Activated T-cell treated with anti-CD3 and anti-CD28 coated beads for 1 hour (primary cell): ENCODE measurements at places on chromosomes 5 and 9.

GRCh38 chr9:114400219-114400618 is 12.4 kb upstream of the AKNA start:
- DNase-seq = no peak

GRCh38 chr5:16791904-16792597 is 144.0 kb downstream of the MYO10 start:
- DNase-seq = no peak

GRCh38 chr5:131976414-131977211 is 31.1 kb upstream of the MEIKIN start:
- DNase-seq = no peak

GRCh38 chr5:10452768-10453331 is 11.2 kb downstream of the ROPN1L start:
- DNase-seq = no peak

DNA sequence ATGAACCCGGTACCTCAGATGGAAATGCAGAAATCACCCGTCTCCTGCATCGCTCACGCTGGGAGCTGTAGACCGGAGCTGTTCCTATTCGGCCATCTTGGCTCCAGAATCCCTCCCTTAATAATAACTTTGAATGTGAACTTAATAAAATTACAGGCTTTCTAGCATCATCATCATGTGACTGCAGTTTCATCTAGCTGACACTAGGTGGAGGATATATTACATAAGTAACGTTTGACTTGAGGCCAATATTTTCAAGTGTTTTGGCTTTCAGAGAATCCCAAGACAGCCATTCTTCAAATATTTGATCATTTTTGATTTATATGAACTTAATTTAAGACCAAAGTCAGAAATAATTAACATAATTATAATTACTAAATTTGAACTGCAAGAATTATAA is 474.9 kb upstream of the CDH10 start:
- no peak for DNase-seq

DNA sequence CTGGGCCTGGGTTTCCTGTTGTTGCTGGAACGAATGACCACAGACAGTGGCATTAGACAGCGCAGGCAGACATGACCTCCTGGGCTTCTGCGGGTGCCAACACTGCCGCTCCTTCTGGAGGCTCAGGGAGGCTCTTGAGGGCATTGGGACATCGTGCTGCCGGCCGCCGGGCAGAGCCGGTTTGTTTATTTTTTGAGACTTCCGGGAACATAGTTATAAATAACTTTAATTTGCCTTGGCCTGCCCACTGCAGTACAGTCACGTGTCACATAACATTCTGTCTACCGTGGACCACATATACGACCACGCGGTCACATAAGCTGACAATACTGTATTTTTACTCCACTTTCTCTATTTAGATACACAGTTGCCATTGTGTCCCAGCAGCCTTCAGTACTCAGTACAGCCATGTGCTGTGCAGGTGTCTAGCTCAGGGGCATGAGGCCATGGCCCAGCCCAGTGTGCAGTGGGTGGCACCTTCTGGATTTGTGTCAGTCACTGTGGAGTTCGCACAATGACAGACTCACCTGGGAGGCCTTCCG is 8.2 kb upstream of the TOR4A start:
- no peak for DNase-seq

DNA sequence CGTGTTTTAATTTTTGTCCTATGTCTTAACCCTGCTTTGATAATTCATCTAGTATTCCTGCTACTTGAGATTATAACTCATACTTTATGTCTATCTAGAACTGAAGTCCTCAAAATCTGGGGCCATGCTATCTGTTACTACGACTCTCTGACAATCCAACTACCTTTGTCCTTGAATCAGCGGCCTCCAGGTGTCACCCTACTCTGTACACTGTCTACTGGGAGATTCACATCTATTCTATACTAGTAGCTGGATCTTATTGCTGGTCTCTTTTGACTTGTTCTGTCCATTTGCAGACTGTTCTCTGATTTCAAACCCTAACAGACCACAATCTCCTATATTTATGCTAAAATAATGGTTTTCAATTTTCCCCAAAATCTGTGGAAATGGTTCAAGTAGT is 225.5 kb upstream of the ELAVL2 start:
- no peak for DNase-seq

- DNase-seq = no peak
Measured at GRCh38 chr5:72441094-72441723, 66.0 kb downstream of the ZNF366 start.

GRCh38 chr9:70563431-70564204 is 149.2 kb upstream of the KLF9 start:
- peak; percentile 8 for DNase-seq

GRCh38 chr9:115264313-115264712 is 146.4 kb upstream of the TNC start:
- DNase-seq = no peak

DNA sequence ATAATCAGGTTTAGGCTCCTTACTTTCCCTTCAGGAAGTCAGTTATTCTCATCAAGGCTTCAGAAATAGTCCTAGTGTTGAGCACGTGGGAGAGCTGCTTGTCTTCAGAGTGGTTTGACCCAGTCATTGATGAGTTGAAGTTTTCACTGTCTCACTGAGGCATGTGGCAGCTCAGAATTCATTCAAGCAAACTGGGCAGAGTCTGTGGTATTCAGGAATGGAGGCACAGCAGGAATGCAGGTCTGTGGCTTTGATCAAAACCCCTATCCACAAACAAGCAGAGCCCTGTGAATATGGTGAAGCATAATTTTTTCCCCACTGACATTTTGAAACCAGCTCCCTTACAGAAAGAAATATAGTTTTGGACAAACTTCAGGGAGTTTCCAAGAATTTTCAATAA is 207.3 kb downstream of the CD180 start:
- DNase-seq = no peak

- DNase-seq = no peak
Measured at GRCh38 chr9:108477529-108478006, 378.2 kb downstream of the ACTL7B start.

- DNase-seq = no peak
Measured at GRCh38 chr9:111582888-111583287, 16.6 kb downstream of the PTGR1 start.

DNA sequence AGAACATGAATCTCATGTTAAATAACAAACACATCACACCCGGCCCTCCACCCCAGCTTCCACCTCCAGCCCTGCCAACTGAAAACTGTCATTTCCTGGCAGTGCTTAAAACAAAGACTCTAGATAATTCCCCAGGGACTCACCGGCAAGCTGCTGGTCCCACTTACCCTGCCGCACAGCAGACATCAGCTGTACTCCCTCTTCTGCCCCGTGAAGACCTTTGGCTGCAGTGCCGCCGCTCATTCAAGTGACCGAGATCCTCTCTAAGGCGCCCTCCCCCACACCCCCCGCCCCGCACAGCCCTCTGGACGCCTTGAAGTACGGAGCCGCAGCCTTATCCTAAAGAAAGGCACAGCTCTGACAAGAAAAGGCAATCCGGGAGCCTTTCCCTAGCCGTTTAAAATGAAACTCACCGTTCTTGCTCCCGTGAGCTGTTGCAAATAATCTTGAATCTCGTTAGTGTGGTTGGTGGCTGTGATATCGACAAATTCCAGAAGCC is 434 bp downstream of the GLRX start:
- DNase-seq = no peak

DNA sequence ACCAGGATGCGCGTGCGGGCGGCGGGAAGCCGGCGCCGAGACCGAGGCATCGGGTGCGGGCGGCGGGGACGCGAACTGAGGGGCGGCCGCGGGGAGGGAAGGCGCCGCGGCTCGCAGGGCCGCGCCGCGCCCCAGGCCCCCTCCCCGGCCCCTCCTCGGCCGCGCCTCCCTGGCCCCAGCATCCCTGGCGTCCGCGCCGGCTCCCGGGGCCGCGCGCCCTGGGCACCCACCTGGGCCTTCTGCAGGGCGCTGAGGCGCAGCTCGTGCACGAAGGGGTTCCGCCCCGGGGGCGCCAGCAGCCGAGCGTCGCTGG is 324 bp downstream of the LPCAT1 start:
- no peak for DNase-seq

GRCh38 chr9:134968823-134969090 is 51.0 kb upstream of the FCN1 start:
- DNase-seq = no peak

GRCh38 chr5:124952566-124952965 is 206.1 kb upstream of the ZNF608 start:
- DNase-seq = no peak

- DNase-seq = no peak
Measured at GRCh38 chr5:61182449-61182848, 20.2 kb upstream of the SMIM15 start.

- no peak for DNase-seq
Measured at GRCh38 chr5:72834924-72835323, 18.5 kb downstream of the TNPO1 start.

DNA sequence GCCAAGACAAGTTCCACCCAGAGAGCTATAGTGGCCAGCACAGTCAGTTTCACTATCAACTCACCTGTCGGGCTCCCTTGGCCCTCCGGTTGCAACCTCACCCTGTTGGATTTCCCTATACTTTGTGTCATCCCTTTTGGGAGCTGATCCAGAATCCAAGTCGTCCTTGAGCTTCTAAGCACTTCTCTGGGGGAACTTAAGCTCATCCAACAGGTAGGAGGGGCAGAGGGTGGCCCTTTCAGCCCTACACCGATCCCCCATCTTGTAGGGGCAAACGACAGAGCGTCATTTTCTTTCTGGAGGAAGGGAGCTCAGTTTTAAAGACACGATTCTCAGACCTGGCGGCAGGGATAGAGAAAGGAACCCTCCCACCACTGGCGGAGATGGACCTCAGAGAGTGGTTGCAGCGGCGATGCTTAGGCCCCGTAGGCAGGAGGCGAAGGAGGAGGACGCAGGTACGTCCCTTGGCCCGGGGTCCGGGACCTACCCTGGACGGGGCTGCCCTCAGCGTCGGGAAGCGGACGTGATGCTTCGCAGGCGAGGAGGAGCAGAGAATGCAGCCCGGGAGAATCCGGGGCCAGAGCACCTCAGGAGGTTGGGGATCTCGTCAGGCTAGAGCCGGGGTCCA is 519 bp downstream of the ZER1 start:
- peak; percentile 2 for DNase-seq

DNA sequence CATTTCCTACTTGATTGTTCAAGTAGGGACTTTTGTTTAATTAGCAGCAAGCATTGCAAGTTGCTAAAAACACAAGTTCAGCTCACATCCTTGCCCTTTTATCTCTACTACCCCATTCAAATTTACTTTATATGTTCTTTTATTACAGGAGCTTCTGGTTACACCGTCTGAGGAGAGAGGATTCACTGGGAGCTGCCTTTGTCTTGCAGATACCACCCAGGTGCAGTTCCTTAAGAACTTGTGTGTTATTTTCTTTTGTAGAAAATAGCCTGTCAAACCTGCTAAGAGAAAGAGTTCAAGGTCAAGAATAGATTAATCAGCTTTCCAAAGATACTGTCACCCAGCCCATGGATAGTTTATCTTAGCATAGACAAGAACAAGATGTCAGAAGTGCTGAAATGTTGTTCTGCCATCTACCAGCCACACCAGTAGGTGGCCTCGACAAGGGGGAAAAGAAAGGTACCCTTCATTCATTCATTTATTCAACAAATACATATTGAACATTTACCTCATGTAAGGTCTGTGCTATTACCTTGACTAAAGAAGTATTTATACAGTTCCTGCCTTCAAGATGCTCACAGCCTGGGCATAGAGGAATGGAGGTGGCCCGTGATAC is 750.3 kb downstream of the MAT2B start:
- no peak for DNase-seq

DNA sequence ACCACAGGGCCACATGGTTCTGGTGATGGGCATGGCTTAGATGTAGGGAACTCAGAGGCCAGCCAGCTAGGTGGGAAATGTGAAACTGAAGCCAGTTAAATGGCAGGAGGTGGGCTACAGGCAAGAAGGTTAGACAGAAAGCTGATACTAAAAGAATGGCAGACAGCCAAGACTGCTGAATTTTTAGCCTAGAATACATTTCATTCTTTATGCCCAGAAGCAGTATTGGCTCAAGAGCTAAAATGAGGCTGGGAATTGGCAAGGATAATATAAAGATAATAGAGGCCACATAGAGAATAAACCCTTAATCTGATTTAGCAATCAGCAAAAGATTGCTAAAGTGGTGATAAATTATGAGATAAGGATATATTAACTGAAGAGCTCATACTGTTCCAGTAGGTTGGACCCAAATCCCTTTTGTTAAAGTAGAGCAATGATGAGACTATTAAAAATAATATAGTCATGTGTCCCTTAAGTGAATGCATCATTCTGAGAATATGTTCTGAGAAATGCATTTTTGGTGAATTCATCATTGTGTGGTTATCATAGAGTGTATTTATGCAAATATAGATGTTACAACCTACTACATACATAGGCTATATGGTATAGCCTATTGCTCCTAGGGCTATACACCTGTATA is 234.3 kb downstream of the CHSY3 start:
- DNase-seq = no peak

DNA sequence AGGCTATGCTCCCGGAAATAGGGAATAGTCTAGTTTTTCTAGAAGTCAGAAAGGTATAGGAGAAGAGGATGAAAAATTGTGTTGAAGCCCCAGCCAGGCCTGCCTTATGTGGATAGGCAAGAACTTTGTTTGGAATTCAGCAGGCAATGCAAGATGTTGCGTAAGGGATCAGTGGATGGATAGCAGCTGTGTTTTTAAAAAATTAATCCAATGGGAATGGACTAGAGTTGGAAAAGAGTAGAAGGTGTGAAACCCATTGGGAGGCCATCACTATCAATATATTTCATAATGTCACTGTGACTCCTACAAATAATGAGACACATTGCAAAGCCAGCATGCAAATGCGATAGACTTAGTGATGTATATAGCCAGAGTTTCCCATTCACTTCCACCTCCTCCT is 281.9 kb downstream of the MARCHF11 start:
- DNase-seq = no peak

DNA sequence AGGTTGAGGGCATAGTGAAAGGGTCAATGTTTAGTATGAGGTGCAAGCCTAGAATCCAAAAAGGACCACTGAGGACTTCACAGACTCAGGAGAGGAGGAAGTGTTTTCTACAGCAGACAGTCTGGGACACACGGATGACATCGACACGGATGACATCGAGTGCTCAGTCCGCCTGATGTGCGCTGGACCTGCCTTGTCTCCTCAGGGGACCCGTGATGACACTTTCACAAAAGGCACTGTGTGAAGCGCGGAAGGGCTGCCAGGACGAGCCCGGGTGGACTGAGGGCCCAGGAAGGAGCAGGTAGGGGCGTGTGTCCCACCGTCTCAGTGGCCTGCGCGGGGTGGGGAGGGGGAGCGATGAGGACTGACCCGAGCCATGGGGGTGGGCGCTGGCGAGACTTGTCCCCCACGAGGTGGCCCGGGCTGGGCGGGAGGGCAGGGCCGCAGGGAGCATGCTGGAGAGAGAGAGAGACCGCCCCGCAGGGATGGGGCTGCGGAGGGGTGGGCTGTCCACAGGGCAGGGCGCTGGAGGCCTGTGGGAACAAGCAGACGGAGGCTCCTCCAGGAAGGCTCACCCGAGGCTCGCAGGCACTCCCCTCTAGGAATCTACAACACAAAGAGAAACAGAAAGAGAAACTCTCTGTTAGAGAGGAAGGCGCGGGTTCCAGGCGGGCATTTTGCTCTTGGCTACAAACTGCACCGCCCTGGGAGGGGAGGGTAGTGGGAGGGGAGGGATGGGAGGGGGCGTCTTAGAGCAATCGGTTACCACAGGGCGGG is 54.9 kb downstream of the USP20 start:
- DNase-seq = no peak
